ENCODE measurements at places on chromosomes 16 and 17. TPM values are rescaled to one million over a fixed set of nuclear protein-coding genes. Genes with fewer than 3 reads are reported as not detected.

DNA sequence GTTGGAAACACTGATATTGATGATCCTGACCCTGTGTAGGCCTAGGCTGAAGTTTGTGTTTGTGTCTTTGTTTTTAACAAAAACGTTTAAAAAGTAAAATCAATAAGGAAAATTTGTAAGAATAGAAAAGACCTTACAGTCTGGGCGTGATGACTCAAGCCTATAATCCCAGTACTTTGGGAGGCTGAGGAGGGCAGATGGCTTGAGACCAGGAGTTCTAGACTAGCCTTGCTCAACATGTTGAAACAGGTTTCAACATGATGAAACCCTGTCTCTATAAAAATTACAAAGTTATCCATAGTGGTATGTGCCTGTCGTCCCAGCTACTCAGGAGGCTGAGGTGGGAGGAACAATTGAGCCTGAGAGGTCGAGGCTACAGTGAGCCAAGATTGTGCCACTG lies 18.3 kb upstream of the TOM1L1 start:
- H3K27ac ChIP-seq, result no peak overlapping the region
- no peaks in the 10 kb centered on the region for H3K36me3 ChIP-seq
- no peak overlapping the region for H3K4me3 ChIP-seq
- H3K4me1 ChIP-seq, result no peaks in the 10 kb centered on the region

DNA sequence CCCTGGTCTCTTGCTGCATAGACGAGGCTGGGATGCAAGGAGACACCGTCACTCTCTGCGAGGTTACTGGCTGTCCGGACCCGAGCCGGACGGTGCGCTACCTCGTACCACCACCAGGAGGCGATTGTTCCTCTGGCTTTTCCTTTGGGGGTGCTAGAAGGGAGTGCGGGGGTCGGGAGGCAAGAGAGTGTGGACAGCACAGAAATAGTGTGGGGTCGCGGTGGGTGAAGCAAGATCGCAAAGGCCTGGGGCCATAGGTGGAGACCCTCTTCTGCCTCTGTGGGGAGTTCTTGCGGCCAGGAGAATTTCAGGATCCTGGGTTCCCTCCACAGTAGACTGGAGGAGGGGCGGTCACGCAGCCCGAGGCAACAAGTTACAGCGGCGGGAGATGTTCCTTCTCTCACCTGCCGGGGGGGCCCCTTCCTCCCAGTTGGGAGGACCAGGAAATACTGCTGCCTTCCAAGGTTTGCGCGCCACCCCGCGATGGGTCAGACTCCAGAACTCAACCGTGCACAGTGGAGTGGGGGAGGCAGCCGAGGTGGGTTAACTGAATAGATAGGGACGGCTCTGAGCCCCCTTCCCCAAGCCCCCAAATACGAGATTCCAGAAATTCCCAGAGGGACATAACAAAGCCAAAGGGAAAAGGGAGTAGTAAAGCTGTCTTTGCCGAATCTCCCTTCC lies 6.9 kb downstream of the PHOSPHO1 start:
- no peak for DNase-seq
- H3K36me3 ChIP-seq, result no peaks in the 10 kb centered on the region
- H3K4me3 ChIP-seq, result peak overlapping the region; percentile 28
- H3K27me3 ChIP-seq, result peaks cover 3% of the 10 kb centered on the region
- no peak overlapping the region for H3K27ac ChIP-seq

The HSPB9 gene
- total RNA-seq, result not detected

- DNase-seq, result no peak
- no peaks in the 10 kb centered on the region for H3K36me3 ChIP-seq
- H3K27me3 ChIP-seq, result no peaks in the 10 kb centered on the region
- no peaks in the 10 kb centered on the region for H3K4me1 ChIP-seq
These were observed 28.2 kb upstream of the CCL1 start for GRCh38 chr17:34391241-34391640.

DNA sequence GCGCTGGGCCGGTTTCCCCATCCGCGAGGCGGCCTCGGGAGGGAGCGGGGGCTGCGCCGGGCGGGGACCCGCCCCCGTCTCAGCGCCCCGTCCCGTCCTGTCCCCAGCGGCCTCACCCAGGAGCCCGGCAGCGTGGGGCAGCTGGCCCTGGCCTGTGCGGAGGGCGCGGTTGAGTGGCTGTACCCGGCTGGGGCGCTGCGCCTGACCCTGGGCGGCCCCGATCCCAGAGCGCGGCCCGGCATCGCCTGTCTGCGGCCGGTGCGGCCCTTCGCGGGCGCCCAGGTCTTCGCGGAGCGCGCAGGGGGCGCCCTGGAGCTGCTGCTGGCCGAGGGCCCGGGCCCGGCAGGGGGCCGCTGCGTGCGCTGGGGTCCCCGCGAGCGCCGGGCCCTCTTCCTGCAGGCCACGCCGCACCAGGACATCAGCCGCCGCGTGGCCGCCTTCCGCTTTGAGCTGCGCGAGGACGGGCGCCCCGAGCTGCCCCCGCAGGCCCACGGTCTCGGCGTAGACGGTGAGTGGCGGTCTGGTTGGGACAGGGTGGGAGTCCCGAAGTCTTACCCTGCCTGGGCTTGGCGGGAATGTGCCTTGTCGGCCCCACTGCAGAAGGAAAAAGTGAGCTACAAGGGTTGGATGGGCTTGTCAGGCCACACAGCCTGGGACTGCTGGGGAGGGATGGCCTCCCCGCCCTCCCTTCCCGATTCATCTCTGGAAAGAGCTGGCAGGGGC lies 720 bp downstream of the METRN start:
- H3K4me1 ChIP-seq, result peaks cover 17% of the 10 kb centered on the region
- H3K36me3 ChIP-seq, result no peaks in the 10 kb centered on the region
- DNase-seq, result no peak
- H3K27ac ChIP-seq, result no peak overlapping the region

The CA4 gene
- total RNA-seq, result 35.3 TPM

- H3K4me1 ChIP-seq, result no peaks in the 10 kb centered on the region
- no peak overlapping the region for H3K27ac ChIP-seq
- no peaks in the 10 kb centered on the region for H3K36me3 ChIP-seq
- no peak for DNase-seq
- H3K4me3 ChIP-seq, result no peak overlapping the region
- H3K27me3 ChIP-seq, result no peaks in the 10 kb centered on the region
These were observed 389.3 kb downstream of the PMP22 start for GRCh38 chr17:14875557-14876412.

The NPTX1 gene
- not detected for total RNA-seq
